ENCODE measurements at places on chromosomes 16 and 17. TPM values are rescaled to one million over a fixed set of nuclear protein-coding genes. Genes with fewer than 3 reads are reported as not detected.
A peak's percentile ranks its signal among the peaks of the same experiment; 100 is the strongest.

- DNase-seq = no peak
Measured at GRCh38 chr17:12584727-12585126, 81.0 kb upstream of the MYOCD start.

DNA sequence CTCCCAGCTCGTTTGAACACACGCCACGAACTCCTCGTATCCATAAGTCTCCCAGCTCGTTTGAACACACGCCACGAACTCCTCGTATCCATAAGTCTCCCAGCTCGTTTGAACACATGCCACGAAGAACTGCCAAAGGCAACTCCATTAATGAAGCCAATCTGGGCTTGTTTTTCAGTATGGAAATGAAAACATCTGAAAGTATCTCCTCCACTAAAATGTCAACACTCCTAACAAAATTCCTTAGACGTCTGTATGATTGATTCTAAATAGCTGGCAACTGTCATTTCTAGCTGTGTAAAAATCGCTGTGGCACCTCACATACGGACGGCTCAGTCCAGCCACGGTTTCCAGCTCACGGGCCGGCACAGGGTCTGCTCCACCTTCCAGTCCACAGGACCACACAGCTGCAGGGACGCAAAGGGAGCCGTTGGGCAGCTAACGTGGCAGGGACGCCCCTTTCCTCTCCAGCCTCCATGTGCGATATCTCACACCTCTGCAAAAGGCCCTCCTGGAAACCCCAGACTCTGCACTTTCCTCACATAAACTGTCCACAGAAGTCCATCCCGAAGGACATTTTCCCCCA lies 67.1 kb upstream of the METRNL start:
- DNase-seq = no peak

DNA sequence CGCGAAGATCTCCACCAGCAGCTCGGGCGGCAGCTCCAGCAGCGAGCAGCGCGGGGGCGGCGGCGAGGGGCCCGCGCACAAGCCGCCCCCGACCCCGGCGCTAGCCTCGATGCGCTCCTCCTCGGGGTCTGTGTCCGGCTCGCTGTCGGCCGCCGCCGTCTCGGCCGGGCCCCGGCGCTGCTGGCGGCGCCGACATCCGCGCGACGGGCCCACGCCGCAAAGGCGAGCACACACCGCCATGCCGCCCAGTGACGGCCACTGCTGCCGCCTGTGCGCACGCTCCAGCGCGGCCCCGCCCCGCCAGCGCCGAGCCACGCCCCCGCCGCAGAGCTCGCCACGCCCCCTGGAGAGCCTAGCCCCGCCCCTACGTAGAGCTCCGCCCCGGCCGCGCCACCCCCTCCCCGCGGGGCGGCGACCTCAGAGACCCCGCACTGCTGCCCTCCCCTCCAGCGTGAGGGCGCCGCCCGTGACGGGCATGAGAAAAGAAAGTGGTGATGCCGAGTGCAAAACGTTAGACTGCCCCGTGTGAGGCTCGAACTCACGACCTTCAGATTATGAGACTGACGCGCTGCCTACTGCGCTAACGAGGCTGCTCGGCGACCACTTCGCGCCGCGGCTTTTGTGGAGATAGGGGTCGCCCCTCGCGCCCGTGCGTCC lies at the start of gene FBXO31:
FBXO31 (minus strand) TSS at position 272 of the 657 bp plus-strand sequence; CDS start at position 240, 32 bp downstream.
- peak; percentile 91 for DNase-seq

DNA sequence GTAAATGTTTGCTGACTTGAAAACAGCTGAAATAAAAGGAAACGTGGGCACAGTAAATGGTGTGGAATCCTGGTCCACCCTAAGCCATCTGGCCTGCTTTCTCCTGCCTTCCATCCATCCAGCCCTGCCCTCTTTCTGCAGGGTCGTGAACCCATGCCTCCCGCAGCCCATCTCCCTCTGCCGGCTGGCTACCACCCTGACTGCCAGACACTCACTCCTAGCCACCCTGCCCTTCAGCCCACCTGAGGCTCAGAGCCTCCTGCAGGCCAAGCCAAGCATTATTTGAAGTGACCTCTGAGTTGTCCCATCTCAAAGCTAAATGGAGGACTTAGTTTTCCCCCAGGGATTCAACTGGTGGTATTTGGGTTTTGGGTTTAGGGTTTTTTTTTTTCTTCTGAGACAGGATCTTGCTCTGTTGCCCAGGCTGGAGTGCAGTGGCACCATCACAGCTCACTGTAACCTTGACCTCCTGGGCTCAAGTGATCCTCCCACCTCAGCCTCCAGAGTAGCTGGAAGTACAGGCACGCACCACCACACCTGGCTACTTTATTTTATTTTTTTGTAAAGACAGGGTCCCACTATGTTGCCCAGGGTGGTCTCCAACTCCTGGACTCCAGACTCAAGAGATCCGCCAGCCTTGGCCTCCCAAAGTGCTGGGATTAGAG lies 8.4 kb downstream of the ZDHHC1 start:
- no peak for DNase-seq

GRCh38 chr17:57924677-57925076 lies 30.5 kb downstream of the CUEDC1 start:
- no peak for DNase-seq

The ITGAL gene
- not detected for total RNA-seq

The HID1 gene
- total RNA-seq = 65.1 TPM

Data from dermis blood vessel endothelial cell (primary cell).